Iris pigment epithelial cell (primary cell): ENCODE measurements at places on chromosomes 3 and 15.

DNA sequence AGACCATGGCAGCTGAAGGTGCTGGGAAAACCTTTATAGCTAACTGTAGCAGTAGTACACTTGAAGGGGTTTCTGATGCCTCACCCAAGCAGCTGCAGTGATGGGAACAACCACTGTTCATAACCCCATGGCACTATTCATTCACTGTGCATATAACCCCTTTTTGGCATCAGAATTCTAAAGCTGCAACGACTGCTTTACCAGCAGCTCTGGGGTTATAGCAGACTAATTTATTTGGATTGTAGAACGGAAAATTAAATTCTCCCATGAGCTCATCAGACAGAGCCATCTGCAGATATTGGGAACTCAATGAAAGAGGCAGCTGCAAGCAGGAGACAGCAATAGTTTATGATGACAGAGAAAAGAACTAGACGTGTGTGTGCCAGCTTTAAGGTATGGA, 28.6 kb downstream of the TFDP2 start:
- DNase-seq = no peak

DNA sequence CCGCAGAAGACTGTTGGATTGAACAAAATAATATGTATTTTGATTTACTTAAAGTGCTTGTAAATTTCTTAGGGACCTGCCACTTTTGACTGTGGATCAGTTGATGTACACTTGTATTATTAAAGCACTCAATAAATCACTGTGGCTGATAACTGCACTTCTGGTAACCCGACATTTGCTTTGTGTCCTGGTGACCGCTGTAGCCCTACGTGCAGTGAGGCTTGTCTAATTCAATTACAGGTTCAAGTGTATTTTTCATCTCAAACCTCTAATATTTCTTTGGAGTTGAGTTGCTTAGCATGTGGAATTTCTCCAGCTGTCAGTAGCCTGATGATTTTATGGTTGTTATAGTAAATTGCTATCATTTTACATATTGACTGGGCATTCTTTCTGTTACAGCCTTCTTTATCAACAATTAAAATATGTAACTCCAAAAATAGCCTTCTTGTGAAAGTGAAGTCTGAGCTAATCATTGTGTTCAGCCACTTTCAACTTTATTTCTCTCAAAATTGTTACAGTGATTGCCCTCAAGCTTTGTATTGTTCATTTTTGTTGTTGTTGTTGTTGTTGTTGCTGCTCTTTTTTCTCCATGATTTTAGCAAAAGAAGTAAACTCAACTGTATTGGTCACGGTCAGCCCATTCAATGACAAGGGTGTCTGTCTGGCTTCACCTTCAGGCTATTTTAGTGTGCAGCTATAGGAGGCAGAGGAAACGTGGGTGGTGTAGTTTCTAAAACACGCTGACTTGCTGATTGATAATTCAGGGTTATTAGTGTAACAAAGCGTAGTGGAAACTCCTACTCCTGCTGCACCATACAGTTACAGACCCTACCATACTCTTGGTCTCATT, 215.1 kb upstream of the UBE2E1 start:
- no peak for DNase-seq

GRCh38 chr3:147157631-147158030, 248.7 kb downstream of the ZIC4 start:
- no peak for DNase-seq

DNA sequence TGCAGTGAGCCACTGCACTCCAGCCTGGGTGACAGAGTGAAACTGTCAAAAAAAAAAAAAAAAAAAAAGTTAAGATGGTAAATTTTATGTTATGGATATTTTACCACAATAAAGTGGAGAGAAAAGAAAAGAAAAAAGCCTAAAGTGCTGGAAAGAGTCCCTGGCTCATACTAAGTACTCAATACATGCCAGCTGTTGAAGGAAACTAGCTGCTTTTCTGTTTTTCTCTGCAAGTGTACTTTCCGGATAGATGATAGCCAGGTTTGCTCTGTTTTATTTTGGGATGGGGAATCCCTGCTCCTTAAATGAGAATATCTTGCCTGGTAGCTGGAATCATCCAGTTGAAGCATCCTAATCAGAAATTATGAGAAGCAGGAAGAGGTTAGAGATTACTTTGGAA, 10.9 kb downstream of the EID1 start:
- no peak for DNase-seq

DNA sequence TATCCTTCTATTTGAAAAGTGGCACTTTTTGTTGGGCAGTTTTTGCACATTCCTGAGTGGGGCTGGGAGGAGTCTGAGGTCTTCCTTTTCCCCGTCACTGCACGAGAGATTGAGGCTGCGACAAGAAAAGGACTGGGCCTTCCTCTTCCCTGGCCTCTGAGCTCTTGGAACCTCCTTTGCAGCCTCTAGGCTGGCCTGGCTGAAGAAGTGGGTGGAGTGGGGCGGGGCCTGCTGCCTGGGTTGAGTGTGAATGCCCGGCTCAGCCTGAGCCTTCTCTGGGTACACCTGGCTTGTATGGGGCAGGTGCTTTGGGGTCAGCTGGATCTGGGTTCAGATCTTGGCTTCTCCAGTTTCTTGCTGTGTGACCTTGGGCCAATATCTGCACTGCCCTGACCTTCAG, 43.1 kb downstream of the PLXNA1 start:
- no peak for DNase-seq

- DNase-seq = peak; percentile 88
Observed at GRCh38 chr15:57527382-57528091, 64.2 kb upstream of the MYZAP start.
